ENCODE measurements at places on chromosomes 16 and 17.

DNA sequence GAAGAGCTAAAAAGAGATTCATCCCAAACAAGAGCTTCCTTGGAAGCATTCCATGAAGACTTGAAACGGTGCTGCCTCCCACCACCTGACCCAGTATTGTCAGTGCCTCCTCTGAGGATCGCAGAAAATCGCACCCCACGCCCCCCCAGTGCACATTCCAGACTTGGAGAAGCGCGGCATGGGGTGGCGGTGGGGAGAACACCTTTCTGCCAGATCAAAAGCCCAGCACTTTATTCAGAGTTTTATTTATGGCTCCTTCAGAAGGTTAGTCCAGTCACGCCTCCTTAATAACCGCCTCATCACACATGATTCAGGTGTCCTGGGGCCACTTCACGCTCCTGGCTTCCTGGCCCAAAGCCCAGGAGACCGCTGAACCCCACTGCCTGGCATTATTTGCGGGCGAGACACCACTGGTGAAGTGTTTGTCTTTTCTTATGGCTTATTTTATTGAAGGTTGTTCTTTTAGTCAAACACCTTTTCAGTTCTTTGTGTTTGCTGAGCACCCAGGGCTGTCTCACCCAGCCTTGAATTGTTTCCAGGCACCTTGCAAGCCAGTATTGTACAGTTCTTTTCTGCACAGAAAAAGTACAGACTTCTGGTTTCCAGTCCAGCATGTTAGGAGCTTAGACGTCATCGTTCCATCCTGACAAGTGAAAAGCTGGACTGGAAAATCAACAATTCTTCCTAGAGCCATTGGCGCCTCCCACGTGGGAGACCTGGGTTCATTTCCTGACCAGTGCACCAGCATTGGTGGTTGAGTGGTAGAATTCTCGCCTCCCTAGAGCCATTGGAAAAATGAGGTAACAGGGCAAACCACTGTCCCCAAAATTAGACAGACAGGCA is 79.6 kb upstream of the CACNG5 start:
- DNase-seq, result no peak

DNA sequence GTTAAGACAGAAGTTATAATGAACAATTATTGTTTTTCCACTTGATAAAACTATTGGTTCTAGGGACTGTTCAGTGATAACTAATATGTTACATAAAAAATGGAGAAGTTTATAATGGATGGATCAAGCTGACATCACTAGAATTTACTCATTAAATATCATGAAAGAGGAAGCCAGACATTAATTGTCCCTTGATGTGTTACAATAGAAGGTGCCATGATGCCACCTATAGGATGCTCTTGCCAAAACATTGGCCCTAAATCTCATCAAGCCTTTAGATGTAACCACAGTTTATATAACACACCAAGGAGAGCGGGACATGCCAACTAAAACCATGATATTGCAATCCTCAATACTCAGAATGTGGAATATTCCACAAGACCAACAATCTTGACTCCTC is 147.9 kb upstream of the MON1B start:
- no peak for DNase-seq

GRCh38 chr17:75077496-75078283 is 10.1 kb upstream of the SLC16A5 start:
- DNase-seq, result no peak

GRCh38 chr17:73941919-73942530 is 261.5 kb upstream of the RPL38 start:
- no peak for DNase-seq

All from astrocyte of the cerebellum (primary cell).